CD4-positive, alpha-beta T cell treated with Interleukin-17A for 4 hours (primary cell): ENCODE measurements at places on chromosomes 5 and 9.

- no peak for DNase-seq
Observed at GRCh38 chr5:112738191-112738560, 491 bp downstream of the APC start.

DNA sequence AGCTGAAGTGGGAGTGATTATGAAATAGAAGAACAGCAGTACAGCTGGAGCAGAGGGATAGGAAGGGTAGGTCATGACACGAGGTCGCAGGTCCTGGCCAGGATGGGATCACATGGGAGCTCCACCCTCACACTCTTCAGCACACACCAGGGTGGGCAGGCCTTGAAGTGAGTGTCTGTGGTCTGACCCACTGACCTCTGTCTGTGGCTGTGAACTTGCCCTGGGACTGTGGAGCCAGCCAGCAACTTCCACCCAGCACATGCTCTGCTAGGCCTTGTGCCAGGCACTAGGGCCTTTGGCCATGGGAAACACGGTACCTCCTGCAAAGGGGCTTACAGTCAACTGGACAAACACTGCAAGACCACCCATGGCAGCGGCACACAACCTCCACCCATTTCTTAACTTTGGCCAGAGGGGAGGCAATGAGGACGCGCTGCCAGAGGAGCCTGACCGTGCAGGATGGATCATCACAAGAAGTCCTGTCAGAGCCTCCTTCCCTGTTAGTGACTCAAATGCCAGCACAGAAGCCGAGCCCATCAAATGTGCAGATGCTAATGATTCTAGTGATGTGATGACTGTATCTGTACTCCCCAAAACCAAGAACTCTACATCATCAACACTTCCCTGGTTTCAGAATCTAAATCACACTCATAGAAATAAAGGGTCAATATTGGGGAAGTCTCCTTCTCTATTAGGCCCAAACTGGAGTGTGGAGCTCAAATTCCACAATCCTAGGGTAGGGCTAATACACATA, 113.6 kb downstream of the DPYSL3 start:
- no peak for DNase-seq

DNA sequence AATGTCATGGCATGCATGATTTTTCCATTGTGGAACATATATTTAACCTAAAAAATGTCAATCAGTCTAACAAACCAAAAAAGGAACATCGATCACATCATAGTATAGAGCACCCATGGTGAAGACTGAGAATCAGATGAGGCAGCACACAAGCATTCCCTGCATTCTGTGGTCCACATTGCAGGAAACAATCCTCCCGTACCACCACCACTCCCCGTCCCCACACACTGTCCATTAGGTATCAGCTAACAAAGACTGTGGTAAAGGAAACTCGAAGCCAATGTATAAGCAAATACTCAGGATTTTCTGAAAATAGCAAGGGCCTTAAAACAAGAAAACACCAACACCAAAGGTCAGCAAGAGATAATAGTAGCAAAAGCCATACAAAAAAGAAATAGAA, 1104.4 kb upstream of the SEMA6A start:
- no peak for DNase-seq

DNA sequence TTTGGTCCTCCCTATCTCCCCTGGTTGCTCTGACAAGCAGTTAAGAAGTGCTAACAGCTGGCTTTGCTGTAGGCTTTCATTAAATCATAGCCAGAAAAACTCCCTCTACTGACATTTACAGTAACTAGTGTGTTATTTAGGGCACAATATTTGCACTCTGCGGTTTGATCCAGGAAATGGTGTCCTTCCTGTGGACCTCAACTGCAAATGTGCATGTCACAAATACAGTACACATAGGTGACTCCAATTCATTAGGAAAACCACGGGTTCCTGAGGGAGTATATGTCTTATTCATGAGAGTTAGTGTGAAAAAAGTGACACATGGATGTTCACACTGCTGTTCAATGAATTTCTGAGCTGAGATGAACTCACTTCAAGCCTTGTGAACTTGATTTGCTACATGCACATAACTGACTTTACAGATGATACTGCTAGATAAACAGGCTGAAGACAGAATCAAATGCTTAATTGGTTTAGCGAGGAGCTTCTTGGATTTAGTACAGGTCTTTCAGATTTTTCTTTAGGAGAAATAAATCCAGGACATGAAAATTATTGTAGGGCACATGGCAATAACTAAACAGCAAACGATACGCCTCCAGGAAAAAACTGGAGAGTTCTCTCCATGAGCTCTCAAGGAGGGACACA, 281.5 kb downstream of the EFNA5 start:
- no peak for DNase-seq
